ENCODE measurements at places on chromosomes 1 and 21. TPM values are rescaled to one million over a fixed set of nuclear protein-coding genes. Genes with fewer than 3 reads are reported as not detected.

TFAP2E gene
- 0.50 TPM for polyA plus RNA-seq

GPR52 gene
- not detected for polyA plus RNA-seq

RIPK4 gene
- polyA plus RNA-seq, result 0.71 TPM

SLFNL1 gene
- polyA plus RNA-seq, result 0.73 TPM

MRPL24 gene
- 77.7 TPM for polyA plus RNA-seq

RABGGTB gene
- polyA plus RNA-seq, result 37.4 TPM

ZNF683 gene
- polyA plus RNA-seq, result not detected

Measured in cardiac muscle cell (in vitro differentiated cells and primary cell).